Stimulated activated CD8-positive, alpha-beta memory T cell treated with anti-CD3 and anti-CD28 coated beads, Interleukin-7, amount 100 ng/mL, for 1 hour (primary cell): ENCODE measurements at places on chromosomes 12 and 14.

DNA sequence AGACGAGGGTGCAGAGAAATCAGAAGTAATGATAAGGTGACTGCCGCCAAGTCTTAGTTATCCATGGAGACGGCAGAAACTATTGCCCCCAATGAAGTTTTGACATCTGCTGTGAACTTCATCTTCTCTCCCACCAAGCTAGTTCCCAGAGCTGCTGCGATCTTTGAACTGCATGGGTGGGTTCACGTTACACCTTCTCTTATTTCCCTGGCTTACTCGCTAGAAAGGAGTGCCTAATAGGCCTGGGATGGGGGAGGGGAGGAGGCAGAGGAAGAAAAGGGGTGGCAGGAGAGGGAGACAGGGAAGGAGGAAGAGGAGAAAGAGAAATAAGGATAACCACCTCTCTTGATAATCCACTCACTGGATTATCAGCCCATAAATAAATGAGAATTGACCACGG is 157.1 kb downstream of the NTF3 start:
- no peak for DNase-seq

DNA sequence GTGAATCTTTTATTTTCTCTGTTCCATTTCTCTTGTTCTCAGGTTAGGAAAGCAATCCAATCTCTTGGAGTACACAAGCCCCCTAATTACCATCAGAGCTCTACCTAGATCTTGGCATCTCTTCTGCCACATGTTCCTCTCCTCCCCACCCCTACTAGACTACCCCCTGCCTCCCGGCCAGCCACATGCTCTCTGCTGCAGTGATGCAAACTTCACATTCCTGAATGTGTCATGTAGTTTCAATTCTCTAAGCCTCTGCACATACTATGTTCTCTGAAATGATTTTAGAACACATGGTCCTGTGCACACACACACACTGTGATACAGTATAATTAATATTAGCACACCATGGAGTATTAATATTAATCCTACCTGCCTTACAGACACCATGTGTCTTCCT is 104.6 kb downstream of the EFCAB11 start:
- DNase-seq = no peak

DNA sequence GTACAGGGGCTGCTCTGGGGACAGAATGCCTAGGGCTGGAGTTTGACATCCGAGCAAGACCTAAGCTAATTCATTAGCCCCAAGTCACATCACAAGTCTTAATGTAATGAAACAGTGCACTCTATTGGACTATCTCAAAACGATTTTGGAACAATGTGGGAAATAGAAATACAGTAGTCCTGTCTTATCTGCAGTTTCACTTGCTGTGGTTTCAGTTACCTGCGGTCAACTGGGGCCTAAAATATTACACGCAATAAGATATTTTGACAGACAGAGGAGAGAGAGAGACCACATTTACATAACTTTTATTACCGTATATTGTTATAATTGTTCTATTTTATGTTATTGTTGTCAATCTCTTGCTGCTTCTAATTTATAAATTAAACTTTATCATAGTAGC is 21.1 kb downstream of the MOAP1 start:
- no peak for DNase-seq

DNA sequence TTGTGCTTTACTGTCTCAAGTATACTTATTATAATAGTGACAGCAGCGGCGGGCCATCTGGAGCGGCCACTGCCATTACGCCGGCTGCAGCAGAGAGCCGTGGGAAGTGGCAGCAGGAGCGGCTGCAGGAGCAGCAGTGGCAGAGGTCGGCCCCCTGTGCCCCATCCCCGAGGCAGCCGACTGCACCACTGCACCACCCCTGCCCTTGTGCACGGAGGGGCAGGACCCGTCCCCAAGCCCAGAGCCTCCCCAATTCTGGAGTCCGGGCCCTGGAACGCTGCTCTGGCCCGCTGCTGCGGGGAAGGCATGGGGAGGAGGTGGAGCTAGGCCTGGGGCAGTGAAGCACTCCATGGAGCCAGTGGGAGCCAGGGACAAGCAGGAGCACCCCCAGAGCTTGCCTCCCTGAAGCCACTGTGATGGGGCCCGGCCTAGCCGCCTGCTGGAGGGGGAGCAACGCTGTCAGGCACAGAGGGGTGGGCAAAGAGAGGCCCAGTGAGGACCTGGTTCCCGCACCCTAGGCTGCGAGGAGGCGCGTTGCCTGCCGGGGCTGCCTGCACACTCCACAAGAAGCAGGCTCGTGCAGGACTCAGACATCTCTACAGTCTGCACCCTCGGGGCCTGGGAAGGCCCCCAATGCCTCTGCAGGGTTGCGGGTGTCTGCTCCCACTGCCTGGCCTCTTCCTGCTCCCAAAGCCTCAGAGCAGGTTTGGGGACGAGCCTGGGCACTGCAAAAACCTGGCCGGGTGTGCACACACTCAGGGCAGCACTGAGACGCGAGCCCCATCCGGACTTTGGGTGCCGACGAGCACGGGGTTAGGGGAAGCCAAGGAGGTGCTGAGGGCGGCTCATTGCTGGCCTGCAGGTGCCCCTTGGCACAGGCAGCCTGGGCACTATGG is 74.2 kb upstream of the RASSF8 start:
- no peak for DNase-seq

- no peak for DNase-seq
Measured at GRCh38 chr14:70190156-70190555, 1.4 kb upstream of the SLC8A3 start.

- no peak for DNase-seq
Measured at GRCh38 chr14:94681300-94682060, 69.3 kb downstream of the SERPINA3 start.

DNA sequence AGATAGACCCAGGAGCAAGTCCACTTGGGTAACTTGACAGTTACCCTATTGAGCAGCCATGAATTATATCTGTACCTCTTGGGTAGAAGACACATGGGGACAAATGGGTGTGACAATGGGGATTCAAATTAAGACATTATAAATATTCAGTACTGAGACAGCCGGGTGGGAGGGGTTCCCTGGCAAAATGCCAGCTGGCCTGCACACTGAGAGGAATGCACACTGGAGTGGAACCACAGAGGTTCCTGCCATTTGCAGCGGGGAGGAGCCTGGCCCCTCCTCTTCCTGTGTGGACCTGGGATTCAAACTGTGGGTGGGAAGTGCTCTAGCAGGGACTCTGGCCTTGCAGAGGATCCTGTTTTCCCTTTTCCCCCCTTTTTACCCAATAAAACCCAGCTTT is 118.7 kb upstream of the CDKN3 start:
- no peak for DNase-seq

GRCh38 chr12:132700212-132700822 is 10.3 kb upstream of the PGAM5 start:
- DNase-seq = no peak

- DNase-seq = no peak
Measured at GRCh38 chr14:100529561-100530031, 57.6 kb downstream of the BEGAIN start.

GRCh38 chr12:7441216-7441615 is 2.7 kb downstream of the CD163L1 start:
- DNase-seq = no peak

DNA sequence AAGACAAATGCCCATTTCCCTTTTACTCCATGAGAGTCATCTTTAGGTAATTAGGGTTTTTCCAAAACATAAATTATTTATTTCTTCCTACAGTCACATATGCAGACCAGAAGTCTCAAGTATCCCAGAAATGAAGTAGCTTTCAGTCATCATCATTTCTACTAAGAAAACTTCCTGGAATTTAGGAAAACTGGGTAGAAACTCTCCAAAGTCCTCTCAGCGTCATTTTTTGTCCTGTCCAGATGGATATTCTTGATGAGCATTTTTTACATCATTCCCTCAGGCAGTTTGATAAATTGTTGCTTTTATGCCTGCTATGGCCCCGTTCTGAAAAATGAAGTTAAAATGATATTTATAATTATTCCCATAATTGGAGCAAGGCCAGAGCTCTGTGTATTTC is 93.9 kb upstream of the DCN start:
- DNase-seq = no peak

- DNase-seq = no peak
Measured at GRCh38 chr14:69317102-69317755, 57.3 kb downstream of the GALNT16 start.

DNA sequence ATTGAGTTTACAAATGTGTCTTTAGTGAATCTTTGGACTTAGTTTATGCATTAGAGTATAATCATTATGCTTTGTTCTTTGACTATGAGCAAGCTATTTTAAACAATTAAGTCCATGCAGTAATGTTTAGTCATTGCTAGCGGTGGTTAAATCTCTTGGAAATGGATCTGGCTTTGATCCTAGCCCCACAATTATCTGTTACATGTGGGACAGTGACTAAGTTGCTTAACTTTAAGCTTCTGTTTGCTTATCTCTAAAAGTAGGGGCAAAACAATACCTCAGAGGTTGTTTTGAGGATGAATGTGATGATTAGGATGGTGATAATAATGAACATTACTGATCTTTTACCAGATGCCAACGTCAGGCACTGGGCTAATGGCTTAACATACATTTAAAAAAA is 124.2 kb downstream of the NPAS3 start:
- no peak for DNase-seq

GRCh38 chr14:68814539-68815297 is 21.9 kb upstream of the ZFP36L1 start:
- DNase-seq = no peak

DNA sequence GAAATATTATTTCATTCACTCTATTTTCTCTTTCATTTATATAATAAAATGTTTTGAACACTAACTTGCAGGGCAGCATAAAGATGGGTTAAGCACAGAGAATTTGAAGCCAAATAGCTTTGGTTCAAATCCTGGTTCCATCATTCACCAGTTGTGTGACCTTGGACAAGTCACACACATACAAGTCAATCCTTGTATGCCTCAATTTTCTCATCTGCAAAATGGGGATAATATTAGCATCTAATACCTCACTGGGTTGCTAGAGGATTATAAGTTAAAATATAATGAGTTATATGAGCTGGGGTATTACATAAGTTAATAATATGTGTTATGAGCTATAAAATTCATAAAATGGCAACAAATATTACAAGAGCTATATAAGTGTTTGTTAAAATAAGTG is 94.9 kb downstream of the SOX5 start:
- no peak for DNase-seq

DNA sequence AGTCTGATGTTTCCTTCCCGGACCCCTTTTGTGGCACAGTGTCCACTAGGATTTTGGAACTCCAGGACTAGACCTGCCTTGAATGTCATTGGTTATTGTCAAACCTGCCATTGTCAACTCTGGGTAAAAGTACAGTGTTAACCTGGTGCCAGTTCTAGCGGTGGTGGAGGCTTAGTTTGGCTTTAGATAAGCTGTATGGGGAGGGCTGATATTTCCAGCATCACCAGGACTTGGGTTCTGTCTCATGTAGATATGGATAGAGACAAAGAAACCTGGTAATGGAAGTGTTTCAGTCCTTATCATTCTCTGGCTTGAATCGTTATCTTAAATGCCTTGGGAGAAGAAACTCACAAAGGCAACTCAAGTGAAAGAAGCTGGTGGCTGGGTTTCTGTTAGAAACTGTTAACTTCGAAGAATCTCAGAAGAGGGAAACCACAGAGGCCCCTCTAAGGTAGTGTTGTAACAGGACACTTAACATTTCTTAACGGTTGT is 10.6 kb downstream of the CHST11 start:
- no peak for DNase-seq

- DNase-seq = no peak
Measured at GRCh38 chr12:125210104-125210755, 145.0 kb downstream of the AACS start.

- DNase-seq = no peak
Measured at GRCh38 chr14:55075628-55076175, 24.3 kb downstream of the MAPK1IP1L start.

DNA sequence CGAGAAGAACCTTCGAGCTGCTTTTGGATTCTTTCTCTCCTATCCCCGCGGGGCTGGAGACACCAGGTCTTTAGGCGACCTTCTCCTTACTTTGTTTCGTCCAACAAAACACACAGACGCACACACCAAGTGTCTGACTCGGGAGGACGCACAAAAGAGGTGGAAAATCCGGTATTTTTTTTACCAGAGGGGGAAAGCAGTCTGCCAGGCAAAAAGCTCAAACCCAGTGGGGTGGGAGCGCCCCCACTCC is 2.1 kb downstream of the SIX4 start:
- no peak for DNase-seq

- no peak for DNase-seq
Measured at GRCh38 chr12:123530668-123531067, 2.9 kb downstream of the RILPL1 start.
